GM04503 (cell line): ENCODE measurements at places on chromosomes 5 and 9.

DNA sequence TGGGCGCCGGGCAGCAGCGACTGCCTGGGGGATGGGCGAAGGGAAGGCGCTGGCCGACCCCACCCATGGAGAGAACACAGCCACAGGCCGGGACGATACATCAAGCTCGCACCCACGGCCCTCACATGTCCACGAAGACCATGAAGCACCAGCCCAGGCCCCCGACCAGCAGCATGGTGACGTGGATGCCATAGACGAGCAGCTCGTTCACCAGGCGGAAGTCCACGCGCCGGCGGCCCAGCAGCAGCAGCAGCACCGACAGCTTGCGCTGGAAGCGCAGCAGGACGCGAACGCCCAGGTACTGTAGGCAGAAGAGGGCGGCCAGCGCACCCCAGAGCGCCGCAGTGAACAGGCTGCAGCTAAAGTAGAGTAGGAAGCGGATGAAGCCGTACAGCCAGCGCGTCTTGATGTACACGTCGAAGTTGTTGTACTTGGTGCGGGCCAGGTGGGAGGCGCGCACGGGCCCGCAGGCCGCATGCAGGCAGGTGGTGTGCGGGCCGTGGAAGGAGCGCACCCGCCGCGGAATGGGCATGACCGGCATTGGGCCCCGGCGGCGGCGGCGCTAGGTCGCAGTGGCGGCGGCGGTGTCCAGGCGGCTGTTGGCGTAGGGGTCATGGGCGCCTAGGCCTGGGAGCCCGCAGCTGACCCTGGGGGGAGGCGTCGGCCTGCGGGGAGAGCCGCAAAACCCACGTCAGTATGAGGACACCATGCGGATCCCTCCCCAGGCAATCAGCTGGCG lies 2.1 kb downstream of the TMEM250 start:
- no peak for DNase-seq

GRCh38 chr9:126398403-126399058 lies 71.9 kb downstream of the MVB12B start:
- DNase-seq = no peak

DNA sequence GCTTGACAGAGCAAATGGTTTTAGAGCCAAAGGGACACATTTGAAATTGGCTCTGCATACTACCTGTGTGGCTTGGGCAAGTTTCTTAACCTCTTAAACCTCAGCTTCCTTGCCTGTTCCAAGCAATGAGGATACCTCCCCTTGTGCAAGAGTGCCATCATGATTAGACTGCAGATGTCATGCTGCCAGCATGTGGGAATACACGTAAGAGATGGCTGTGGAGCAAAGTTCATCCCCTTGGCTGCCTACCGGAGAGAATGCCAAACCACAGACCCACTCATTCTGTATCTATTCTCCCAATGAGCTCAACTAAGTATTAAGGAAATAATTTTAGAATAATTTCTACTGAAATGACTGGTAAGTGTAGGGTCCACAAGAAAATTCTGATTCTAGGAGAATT lies 101.3 kb downstream of the WDR41 start:
- peak; percentile 59 for DNase-seq

GRCh38 chr9:18542837-18543405 lies 69.0 kb downstream of the ADAMTSL1 start:
- peak; percentile 66 for DNase-seq

DNA sequence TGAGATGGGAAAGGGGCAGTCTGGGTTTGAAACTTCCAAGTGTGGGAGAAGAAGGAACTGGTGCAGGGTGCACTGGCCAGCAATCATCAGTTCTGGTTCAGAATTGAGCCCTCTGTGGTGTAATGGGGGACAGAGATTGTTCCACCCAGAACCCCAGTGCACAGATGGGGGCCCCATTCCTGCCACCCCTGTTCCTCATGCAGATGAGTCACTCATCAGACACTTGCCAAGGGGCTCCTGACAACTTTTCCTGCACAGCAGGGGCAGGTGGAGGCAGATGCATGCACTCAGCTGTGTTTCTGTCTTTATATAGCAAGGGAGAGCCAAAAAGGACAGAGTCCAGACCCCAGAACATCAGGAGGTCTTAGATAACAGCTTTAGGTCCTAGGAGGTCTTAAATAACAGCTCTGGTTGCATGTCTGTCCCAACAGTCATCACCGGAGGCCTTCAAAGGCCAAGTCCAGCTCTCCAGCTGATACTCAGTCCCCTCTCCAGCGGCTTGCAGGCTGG lies 252.9 kb downstream of the HSPA4 start:
- DNase-seq = no peak
